ENCODE measurements at places on chromosomes 5 and 9. TPM values are rescaled to one million over a fixed set of nuclear protein-coding genes. Genes with fewer than 3 reads are reported as not detected.

DNA sequence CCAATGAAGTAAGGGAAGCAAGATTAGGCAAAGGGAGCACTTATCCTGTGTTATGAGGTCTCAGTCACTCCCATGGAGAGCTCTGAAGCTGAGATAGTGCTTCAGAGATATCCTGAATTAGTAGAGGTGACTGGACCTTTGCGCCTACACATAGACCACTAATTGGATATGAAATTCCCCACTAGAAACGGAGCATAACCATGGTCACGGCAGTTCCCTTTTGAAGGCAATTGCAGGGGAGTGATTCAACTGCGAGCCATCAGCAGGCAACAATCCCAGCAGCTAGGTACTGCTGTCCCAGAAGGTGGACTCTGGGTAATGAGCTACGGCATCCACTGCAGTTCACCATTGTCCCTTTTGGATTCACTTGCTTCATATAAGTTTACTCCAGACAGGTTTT is 267.7 kb upstream of the RASA1 start:
- no peak for DNase-seq

Gene IL31RA
- total RNA-seq: not detected

- peak; percentile 87 for DNase-seq
Measured at GRCh38 chr9:136939996-136940525, 4.5 kb downstream of the FBXW5 start.

Gene IFNA21
- not detected for total RNA-seq

DNA sequence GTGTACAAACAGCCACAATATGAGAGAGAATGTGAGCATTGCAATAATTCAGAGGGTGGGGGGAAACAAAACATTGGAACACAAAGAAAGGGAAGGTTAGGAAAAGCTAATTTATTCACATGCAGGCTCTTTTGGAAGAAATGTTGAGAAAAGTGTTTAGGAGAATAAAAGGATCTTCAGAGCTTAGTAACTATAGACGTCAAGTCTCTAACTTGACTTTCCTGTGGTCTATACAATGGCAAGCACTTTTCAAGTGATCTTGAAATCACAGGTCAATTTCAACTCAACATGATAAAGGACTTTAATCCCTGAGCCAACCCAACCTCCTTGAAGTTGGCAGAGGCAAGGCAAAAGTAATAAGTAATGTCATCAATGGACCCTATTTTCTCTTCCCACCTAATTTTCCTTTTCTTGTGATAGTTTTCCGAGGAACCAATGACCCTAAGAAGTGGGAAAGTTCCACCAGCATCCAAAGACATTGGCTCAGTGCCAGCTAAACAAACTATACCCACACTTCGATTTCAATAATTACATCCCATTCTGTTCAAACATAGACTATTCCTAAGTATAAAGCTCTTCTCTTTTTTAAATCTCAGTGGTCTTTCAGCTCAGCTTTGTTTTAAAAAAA is 23.7 kb downstream of the RFK start:
- DNase-seq: no peak

DNA sequence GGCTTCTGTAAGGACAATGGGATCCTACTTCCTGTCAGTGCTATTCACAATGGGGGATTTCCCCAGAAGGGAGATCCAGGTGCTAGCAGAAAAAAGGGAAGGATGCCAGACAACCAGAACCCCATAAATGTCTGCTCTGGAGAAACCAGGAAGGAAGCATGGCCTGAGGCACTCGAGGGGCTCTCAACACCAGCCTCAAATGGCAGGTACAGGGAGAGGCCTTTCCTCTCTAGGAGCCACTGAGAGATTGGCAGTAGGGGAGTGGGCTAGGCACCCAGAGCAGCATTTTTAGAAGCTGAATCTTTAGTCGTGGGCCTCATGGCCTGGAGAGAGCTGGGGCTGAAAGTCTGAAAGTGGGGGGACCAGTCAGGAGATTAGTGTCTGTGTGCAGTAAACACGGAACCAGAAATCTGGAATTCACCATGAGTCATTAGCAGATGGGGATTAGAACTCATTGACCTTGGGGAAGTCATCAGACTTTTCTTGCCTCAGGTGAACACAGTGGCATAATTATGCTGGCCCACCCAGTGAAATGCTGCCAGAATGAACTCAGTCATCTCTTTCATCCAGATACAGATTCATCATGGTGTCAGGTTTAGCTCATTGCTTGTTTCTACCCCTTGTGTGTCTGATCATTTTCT is 28.3 kb downstream of the ARHGEF28 start:
- DNase-seq: no peak

- DNase-seq: peak; percentile 96
Measured at GRCh38 chr5:173616577-173617118, at the start of gene BOD1. Gene BOD1, minus strand, starts transcription at chr5:173616650. Its CDS starts 214 bp downstream, at chr5:173616436.

DNA sequence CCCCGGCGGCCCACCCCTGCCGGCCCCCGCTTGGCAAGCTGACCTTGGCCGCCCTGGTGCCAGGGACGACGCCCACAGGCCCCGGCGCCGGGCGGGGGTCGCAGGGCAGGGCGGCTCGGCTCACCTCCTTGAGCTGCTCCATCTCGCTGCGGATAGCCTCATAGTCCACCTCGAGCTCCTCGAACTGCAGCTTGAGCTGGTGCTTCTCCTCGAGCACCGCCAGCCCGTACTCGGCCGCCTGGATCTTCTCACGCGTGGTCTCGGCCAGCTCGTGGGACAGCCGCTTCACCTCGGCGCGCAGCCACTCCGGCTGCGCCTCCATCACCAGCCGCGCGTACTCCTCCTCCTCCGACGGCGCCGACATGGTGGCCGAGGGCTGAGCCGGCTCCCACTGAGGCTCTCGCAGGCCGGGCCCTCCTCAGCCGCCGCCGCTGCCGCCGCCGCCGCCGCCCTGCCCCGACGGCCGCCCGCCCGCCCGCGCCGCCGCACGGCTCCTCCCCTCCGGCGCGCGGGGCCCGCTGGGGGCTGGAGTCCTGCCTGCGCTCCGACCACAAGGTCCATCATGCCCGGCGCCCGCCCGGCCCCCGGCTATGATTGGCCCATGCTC is at the start of gene BICD2:
Gene BICD2 (minus strand): TSS at position 453 of the 607 bp plus-strand sequence. CDS start 89 bp downstream, at position 364.
- peak; percentile 61 for DNase-seq

Gene SMIM33
- total RNA-seq: not detected

- no peak for DNase-seq
Measured at GRCh38 chr5:126976520-126977172, 53.7 kb downstream of the MARCHF3 start.

GRCh38 chr5:13944560-13945199 is at the start of gene DNAH5:
Gene DNAH5, minus strand, starts transcription at chr5:13944688. Its CDS starts 250 bp downstream, at chr5:13944438.
- no peak for DNase-seq

DNA sequence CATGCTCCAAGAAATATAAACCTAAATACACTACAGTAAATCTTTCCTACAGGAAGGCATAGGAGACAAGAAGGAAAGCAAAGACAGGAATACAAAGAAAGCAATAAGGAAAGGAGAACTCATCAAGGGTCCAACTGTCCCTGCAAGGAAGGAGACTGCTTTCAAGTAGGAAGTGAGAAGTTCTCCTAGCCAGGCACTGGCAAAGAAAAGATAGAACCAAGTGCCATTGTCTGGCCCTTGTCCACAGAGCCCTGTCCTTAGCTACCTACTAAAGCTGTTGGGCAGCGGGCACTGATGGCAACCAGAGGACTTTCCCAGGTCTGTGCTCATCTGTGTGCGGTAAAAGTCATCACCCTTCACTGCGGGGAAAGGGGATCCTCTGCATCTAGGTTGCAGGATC is 108.2 kb downstream of the KLHL3 start:
- DNase-seq: no peak

DNA sequence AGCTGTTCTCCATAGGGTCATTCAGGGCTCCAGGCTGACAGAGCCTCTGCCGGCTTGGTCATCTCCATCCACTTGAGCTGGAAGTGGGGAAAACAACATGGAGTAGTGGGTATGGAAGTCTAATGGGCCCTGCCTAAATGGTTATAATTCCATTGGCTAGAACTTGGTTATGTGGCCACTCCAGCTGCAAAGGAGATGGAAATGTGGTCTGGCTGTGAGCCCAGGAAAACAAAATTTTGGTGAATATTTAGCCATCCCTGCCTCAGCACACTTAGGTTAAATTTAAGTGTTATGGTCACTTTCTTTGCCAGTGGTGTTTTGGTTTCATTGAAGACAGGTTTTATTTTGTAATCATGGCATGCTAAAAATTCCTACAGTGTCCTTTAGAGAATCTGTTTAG is 112.3 kb downstream of the SMARCA2 start:
- no peak for DNase-seq

GRCh38 chr5:80369521-80369920 is 38.3 kb upstream of the ZFYVE16 start:
- no peak for DNase-seq

- DNase-seq: no peak
Measured at GRCh38 chr9:70639853-70640814, 225.7 kb upstream of the KLF9 start.

- no peak for DNase-seq
Measured at GRCh38 chr5:168596927-168597326, 17.8 kb upstream of the PANK3 start.

Gene SLC28A3
- 1.2 TPM for total RNA-seq

Gene TCERG1
- total RNA-seq: 15.5 TPM

GRCh38 chr5:175895686-175896102 is 24.3 kb downstream of the CPLX2 start:
- DNase-seq: no peak

Gene ACOT12
- not detected for total RNA-seq

DNA sequence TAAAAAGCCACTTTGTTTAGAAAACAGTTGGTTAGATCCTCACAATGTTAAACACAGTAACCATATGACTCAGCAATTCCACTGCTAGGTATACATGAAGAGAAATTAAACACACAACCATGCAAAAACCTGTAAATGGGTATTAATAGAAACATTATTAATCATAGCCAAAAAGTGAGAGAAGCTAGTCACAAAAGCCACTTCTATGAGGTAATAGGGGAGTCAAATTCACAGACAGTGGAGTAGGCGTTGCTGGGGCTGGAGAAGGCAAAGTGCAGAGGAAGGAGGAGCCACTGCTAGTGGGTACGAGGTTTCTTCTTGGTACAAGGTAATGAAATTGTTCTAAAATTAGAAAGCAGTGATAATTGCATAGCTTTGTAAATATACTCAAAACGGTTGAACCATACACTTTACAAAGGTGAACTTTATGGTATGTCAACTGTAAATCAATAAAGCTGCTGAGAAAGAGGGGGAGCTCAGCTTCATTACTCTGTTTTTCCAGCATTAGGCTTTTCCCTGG is 364.4 kb downstream of the GADD45G start:
- DNase-seq: no peak

Gene SVEP1
- total RNA-seq: 5.7 TPM

- DNase-seq: no peak
Measured at GRCh38 chr9:78567693-78568092, 270.8 kb downstream of the PSAT1 start.

DNA sequence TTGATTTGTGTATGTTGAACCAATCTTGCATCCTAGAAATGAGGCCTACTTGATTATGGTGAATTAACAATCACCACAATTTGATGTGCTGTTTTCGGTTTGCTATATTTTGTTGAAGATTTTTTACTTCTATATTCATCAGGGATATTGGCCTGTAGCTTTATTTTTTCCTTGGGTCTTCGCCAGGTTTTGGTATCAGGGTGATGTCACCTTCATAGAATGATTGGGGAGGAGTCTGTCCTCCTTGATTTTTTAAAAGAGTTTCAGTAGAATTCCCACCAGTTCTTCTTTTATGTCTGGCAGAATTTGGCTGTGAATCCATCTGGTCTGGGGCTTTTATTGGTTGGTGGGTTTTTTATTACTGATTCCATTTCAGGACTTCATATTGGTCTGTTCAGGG is 115.2 kb downstream of the CPLANE1 start:
- DNase-seq: no peak

GRCh38 chr9:122226142-122226757 is 2.5 kb downstream of the LHX6 start:
- DNase-seq: peak; percentile 30

- no peak for DNase-seq
Measured at GRCh38 chr5:136089791-136090190, 42.9 kb upstream of the SMAD5 start.

Gene BTNL8
- total RNA-seq: 0.27 TPM

- DNase-seq: no peak
Measured at GRCh38 chr9:4575997-4576396, 85.7 kb downstream of the SLC1A1 start.

- peak; percentile 15 for DNase-seq
Measured at GRCh38 chr9:135068776-135069415, 18.6 kb upstream of the OLFM1 start.

Gene GABRA1
- not detected for total RNA-seq

Gene PROB1
- total RNA-seq: 56.5 TPM

- DNase-seq: no peak
Measured at GRCh38 chr9:89635816-89636215, 31.0 kb downstream of the GADD45G start.

- no peak for DNase-seq
Measured at GRCh38 chr5:135262364-135262763, 136.7 kb downstream of the MACROH2A1 start.

Gene ANXA2R
- total RNA-seq: 1.2 TPM

DNA sequence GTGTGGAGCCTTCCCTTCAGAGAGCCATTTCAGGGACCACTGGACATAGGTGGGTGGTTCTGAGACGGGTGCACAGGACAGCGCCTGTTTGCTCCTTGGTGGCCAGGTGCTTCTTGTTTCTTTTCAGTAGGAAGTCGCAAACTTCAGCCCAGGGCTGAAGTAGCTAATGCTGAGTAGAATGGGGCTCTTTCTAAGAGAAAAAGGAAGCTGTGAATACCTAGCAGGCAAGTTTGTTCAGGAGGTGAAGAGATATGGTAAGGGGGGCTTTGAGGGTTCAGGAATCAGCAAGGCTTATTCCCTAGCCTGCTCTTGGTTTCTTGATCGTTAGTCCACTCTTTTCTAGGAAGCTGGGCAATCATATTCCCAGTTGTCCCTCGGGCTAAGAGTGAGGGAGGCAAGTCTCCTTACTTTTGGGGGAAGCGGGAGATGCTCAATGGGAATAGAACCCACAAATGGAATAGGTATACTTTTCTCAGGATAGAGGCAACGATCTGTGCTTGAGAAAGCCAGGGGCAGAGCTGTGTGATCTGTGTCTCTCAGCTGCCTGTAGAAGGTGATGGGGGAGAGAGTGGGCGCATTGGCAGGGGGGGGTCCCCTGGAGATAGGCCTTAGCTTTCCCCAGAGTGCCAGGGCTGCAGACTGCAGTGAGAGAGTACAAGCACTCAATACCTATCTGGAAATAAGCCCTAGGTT is 1.9 kb upstream of the PURA start:
- no peak for DNase-seq

GRCh38 chr9:78698371-78698770 is 401.4 kb downstream of the PSAT1 start:
- no peak for DNase-seq

Gene PPP6C
- 35.9 TPM for total RNA-seq

Gene FBP2
- total RNA-seq: not detected

Gene GABRA6
- total RNA-seq: not detected

- no peak for DNase-seq
Measured at GRCh38 chr5:82314964-82315758, 37.0 kb upstream of the RPS23 start.

DNA sequence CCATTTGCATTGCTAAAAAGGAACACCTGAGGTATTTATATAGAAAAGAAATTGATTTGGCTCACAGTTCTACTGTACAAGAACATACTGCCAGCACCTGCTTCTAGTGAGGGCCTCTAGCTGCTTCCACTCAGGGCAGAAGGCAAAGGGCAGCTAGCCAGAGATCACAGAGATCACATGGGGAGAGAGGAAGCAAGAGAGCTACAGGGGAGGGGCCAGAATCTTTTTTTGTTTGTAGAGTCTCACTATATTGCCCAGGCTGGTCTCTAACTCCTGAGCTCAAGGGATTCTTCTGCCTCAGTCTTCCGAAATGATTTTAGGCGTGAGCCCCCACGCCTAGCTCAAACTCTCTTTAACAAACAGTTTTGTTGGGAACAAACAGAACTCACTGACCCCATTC is 6.1 kb downstream of the SLCO4C1 start:
- no peak for DNase-seq

- no peak for DNase-seq
Measured at GRCh38 chr5:50550993-50551392, 109.9 kb upstream of the EMB start.

Data from left ventricle myocardium superior (tissue), 1 donor.